ENCODE measurements at places on chromosomes 6 and 20.

DNA sequence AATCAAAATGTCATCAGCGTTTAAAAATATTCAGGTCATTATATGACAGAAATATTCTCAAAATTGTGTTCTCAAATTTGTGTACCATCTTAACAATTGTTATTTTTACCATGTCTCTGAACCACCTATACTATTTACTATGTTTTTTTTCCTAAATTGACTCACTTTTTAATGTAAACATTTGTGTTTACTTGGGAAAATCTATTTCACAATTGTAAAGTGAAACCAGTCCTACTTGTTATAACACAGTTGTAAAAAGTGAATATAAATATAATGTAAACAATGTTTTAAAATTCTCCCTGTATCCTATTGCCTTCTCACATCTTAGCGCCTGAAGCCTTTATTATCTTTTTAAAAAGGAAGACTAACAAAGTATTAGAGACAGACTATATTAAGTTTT is 83.5 kb downstream of the ADGRG6 start:
- no peak for DNase-seq

DNA sequence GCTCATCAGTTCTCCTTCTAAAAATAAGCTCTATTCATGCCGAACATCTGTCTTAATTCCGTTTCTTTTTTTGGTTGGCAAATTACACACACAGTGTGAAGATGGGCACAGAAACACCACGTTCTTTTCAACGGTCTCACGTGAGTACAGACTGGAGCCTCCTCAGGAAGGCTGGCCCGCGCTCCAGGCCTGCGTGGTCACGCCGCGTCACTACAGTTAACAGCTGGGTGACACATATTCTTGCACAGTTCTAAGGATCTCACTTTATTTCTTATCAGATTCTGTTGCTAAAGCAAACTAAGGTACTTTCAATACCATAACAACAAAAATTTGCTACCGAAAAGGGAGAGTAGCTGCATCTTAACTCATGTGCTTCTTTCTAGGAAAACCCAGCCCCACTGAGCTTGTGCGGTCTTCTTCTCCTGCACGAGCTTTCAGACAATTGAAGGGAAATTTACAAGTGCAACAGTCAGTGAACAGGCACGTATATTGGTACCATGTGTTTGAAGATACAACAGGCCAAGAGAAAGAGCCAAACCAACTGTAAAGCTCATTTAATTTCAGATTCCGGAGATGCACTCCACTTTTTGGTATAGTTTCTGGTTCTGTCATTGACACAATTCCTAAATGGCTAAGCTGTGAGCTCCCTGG is 55.6 kb upstream of the MPC1 start:
- DNase-seq = no peak

GRCh38 chr6:159252955-159253508 is 83.8 kb downstream of the FNDC1 start:
- no peak for DNase-seq

- no peak for DNase-seq
These were observed 108.5 kb downstream of the MAP3K4 start for GRCh38 chr6:161100072-161100471.

GRCh38 chr6:32982702-32983492 is 14.5 kb downstream of the BRD2 start:
- DNase-seq = no peak

DNA sequence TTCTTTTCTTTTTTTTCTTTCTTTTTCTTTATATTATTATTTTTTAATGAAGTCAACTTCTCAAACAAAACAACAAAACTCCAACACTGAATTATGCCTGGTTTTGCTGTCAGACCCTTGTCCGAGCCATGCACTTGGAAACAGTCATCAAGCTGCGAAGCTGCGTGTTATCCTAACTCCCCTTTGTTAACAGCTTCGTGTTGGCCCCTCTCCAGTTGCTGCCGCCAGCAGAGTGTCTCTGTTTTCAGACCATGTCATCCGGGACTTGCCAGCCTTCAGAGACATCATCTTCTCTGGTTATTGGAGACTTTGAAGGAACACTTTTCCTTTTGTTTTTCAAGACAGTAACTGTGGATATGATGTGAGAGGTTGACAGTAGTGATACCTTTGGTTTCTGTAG is 83.1 kb downstream of the TRMT11 start:
- no peak for DNase-seq

DNA sequence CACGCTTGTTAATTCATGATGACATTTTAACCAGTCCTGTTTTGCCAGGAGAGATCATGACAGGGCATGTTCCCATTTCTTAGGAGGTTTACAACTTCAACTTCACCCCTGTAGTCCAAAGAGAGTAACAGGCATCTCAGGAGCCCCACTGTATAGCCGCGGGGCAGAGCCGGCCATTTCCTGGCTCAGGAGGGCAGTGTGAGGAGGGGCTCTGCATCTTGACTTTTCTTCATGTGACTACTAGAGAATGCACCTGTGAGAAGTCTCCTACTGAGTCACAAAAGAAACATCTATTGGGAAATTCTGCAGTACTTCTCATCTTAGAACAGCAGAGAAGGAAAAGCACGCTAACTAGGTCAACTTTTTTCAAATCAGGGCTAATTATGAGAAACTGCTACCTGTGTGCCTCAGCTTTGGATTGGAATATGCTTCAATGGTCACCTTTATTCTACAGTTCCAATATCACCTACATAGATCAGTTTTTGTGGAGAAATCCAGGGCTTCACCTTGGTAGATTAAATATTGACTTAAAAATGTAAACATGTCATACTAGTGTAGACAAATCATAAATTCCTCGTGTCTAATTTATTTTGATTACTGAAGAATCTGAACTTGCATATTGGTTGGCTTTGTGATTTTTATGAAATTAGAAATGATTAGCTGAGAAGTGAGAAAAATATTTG is 28.6 kb upstream of the SIM1 start:
- DNase-seq = no peak

Data from activated T-cell treated with anti-CD3 and anti-CD28 coated beads for 48 hours (primary cell).